ENCODE measurements at places on chromosomes 5 and 9.

- DNase-seq, result no peak
Measured at GRCh38 chr5:88746438-88746882, 136.5 kb downstream of the MEF2C start.

DNA sequence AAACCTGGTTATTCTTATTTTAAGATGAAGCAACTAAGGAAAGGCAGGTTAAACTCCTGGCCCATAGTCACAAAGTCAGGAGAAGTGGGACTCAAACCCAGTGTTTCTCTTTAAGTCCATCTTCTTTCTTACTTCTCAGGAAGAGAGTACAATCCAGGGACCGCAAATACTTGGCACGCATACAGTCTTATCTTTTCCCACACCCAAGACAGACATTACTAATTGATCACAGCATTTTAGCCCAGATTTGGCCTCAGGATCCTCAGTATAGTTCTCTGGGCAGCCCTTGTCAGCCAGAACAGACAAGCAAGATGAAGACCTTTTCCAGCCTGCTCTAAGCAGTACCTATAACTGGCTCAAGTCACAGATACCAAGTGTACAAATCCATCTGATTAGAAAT, 125.5 kb upstream of the RAI14 start:
- DNase-seq, result no peak

DNA sequence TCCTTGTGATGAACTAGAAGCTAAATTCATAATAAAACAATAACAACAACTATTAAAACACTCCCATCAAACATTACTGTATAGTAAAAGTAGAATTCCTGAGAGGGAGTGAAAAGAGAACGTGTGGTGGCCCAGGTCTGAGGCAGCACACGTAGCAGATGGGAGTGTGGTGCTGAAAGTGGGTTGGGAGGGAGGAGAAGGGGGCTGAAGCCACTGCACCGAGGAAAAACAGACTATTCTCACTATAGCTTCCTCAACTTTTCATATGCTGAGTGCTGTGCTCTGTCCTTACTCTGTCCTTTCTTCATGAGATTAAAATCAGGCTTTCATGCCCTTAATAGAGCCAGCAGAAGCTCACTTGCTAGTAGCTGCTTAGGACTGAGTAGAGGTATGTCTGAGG, 170.9 kb downstream of the PCSK1 start:
- no peak for DNase-seq

GRCh38 chr9:76292246-76292645, 102.0 kb downstream of the RFK start:
- no peak for DNase-seq

GRCh38 chr5:133696782-133697507, 84.6 kb upstream of the FSTL4 start:
- DNase-seq, result no peak

GRCh38 chr5:3740546-3741373, 145.1 kb downstream of the IRX1 start:
- DNase-seq, result no peak

GRCh38 chr9:103242025-103242424, 246.9 kb downstream of the CYLC2 start:
- DNase-seq, result no peak

- DNase-seq, result no peak
Measured at GRCh38 chr5:174090129-174090528, 44.6 kb downstream of the NSG2 start.
